Body of pancreas (tissue), 4 donors: ENCODE measurements at places on chromosomes 11 and 22. TPM values are rescaled to one million over a fixed set of nuclear protein-coding genes. Genes with fewer than 3 reads are reported as not detected.

FDXACB1 gene
- total RNA-seq, result 2.1 TPM

HEPHL1 gene
- total RNA-seq, result not detected

CNTN5 gene
- not detected for total RNA-seq

P2RY6 gene
- not detected for total RNA-seq

TESMIN gene
- 1.6 TPM for total RNA-seq

DNA sequence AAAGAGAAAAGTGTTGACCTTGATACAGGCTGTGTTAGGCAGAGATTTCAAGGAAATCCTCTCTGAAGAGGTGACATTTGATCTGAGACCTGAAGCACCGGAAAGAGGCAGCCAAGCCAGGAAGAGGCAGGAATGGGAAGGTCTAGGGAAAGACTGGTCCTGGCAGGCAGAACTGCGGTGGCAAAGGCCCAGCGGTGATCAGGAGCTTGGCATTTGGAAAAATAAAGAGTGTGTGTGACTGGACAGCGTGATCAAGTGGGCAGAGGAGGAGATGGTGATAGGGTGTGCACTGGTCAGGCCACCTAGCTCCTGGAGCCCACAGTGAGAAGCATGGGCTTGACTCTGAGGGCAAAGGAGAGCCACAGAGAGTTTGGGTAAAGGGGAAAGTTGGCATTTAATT lies 27.2 kb upstream of the GAB4 start:
- H3K36me3 ChIP-seq, result no peaks in the 10 kb centered on the region
- H3K27me3 ChIP-seq, result no peaks in the 10 kb centered on the region
- peaks cover 9% of the 10 kb centered on the region for H3K4me1 ChIP-seq
- no peak overlapping the region for H3K27ac ChIP-seq
- H3K4me3 ChIP-seq, result no peak overlapping the region

DNA sequence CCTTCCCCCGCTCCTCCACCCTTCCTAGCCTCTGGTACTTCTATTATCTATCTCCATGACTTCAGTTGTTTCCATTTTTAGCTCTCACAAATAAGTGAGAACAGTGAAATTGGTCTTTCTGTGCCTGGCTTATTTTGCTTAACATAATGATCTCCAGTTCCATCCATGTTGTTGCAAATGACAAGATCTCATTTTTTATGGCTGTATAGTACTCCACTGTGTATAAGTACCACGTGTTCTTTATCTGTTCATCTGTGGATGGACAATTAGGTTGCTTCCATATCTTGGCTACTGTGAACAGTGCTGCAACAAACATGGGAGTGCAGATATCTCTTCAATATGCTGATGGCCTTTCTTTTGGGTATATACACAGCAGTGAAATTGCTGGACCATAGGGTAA lies 6.9 kb upstream of the ABCC8 start:
- H3K36me3 ChIP-seq, result no peaks in the 10 kb centered on the region
- H3K4me3 ChIP-seq, result no peak overlapping the region
- H3K27me3 ChIP-seq, result no peaks in the 10 kb centered on the region
- no peak for DNase-seq
- H3K4me1 ChIP-seq, result no peaks in the 10 kb centered on the region

DNA sequence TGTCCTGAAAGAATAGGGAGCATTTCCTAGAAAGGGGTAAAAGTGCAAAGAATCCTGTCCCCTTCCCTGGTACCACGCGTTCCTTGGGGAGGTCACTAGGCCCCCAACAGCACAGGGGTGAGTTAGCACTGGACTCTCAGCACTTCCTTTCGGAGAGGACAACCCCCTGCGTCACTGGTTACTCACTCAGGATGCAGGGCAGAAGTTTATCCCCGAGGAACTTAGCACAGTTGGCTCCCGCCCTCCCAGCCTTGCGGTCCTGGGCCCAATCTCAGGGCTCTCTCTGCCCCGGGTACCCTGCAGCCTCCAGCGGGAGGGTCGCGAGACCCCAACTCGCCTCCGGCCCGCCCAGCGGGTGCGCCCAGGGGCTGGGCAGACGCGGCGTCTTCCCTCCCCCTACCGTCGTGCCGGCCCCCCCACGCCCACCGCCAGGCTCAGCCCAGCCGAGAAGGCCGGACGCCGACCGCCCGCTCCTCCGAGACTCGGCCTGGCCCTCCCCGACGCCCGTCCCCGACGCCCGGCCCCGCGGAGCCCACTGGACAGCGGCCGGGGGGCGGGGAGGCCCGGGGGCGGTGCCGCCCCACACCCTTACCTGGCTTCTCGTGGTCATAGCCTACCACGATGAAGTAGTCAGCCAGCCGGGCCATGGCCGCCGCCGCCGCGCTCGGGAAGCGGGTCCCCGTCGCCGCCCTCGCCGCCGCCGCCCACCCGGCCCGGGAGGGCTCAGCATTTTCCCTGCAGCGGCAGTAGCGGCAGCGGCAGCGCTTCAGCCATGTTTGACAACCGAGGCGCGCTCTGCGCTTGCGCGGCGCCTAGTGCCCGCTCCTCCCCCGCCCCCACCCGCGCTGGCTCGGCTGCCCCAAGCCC lies at the start of gene SBF2:
TSS of gene SBF2 (minus strand) at position 797 of the 867 bp plus-strand sequence. CDS start at position 647, 150 bp downstream.
- no peaks in the 10 kb centered on the region for H3K36me3 ChIP-seq
- H3K27me3 ChIP-seq, result no peaks in the 10 kb centered on the region
- peak within 1 kb of the TSS; percentile 84 for H3K4me3 ChIP-seq
- H3K4me1 ChIP-seq, result peaks cover 11% of the 10 kb centered on the region

GRCh38 chr11:64264371-64264852 lies 13.1 kb downstream of the PLCB3 start:
- H3K27ac ChIP-seq, result no peak overlapping the region
- no peak overlapping the region for H3K4me3 ChIP-seq

DNA sequence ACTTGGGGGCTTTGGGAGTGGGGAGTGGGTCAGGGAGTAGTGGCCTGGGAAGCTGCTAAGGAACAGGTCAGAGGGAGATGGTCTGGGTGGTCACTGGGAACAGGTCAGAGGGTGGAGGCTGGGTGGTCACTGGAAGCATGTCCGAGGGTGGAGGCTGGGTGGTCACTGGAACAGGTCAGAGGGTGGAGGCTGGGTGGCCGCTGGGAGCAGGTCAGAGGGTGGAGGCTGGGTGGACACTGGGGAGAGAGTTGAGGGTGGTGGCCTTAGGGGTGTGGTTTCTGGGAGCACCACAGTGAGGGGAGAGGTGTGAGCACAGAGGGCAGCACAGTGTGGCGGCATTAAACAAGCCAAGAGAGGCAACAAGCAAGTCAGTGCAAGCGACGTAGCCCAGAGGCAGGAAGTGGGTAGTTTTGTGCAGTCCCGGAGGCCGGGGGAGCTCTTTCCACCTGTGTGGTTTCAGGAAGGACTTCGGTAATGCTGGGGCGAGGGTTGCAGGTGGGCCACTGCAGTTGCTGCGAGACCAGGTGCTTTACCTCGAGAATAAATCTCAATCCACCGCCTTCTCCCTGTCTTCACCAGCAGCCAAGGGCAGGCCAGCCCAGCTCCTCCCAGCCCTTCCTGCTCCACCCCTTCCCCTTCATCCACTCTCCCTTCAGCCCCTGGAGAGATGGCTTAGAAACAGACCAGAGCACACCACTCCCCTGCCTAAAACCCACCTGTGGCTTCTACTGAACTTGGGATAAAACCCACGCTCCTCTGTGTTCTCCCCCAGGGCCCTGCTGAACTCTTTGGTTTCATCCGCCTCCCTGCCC lies 3.2 kb upstream of the CACNA1I start:
- H3K27ac ChIP-seq, result no peak overlapping the region
- H3K36me3 ChIP-seq, result no peaks in the 10 kb centered on the region
- no peak for DNase-seq
- H3K27me3 ChIP-seq, result no peaks in the 10 kb centered on the region
- no peaks in the 10 kb centered on the region for H3K4me1 ChIP-seq
- H3K4me3 ChIP-seq, result no peak overlapping the region
